ENCODE measurements at places on chromosomes 7 and 10.

DNA sequence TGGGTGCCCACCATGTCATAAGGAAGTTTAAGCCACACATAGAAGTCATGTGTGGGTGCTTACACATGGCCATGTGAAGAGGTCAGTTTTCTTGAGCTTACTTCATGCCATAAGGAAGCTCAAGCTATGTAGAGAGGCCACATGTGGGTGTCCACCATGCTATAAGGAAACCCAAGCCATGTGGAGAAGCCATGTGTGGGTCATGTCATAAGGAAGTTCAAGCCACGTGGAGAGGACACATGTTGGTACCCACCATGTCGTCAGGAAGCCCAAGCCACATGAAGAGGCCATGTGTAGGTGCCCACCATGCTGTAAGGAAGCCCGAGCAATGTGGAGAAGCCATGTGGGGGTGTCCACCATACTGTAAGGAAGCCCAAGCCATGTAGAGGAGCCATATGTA lies 1089.2 kb upstream of the AUTS2 start:
- DNase-seq, result no peak

DNA sequence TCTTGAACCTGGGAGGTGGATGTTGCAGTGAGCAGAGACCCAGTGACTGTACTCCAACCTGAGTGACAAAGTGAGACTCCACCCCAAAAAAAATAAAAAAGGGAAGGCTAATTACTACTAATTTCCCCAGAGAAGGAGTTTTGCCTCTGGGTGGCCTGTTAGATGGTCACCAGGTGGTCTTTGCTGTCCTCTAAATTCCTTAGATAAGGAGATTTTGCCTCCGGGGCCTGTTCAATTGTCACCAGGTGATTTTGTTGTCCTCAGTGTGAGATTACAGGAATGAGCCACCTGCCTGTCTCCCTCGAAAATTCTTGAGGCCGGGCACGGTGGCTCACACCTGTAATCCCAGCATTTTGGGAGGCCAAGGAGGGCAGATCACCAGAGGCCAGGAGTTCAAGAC lies 24.4 kb upstream of the ZMIZ2 start:
- DNase-seq, result no peak

- no peak for DNase-seq
These were observed 35.7 kb downstream of the CCDC7 start for GRCh38 chr10:32481606-32482005.

DNA sequence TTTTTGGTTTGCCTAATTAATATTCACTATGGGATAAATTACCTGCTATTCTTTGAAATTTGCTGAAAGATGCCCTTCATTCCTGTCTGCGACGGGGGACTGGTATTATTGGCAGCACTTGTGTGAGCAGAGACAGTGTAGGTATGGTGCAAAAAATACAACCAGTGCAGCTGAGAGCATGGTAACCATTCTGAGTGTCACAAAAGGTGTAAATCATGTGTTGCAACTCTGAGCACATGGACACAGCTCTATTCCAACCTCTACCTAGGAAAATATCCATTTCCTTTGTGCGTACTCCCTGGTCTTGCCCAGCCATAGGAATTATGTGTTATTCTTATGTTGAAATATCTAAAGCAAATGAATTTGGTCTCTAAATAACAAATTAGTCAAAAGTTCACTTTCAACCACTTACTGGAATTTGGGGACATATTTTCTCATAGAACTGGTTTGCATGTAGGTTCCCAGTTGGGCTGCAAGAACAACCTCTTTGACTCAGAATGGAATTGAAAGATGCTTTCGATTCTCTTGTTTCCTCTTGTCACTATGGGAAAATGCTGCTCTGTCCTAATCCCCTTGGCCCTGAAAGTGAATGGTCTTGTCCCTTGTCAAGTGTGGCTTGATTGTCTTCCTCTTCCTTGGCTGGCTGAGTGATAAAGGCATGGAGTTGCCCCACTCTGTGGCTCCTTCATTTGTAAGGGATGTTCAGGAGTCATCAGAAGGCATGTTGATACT lies 57.0 kb downstream of the CELF2 start:
- DNase-seq, result no peak

DNA sequence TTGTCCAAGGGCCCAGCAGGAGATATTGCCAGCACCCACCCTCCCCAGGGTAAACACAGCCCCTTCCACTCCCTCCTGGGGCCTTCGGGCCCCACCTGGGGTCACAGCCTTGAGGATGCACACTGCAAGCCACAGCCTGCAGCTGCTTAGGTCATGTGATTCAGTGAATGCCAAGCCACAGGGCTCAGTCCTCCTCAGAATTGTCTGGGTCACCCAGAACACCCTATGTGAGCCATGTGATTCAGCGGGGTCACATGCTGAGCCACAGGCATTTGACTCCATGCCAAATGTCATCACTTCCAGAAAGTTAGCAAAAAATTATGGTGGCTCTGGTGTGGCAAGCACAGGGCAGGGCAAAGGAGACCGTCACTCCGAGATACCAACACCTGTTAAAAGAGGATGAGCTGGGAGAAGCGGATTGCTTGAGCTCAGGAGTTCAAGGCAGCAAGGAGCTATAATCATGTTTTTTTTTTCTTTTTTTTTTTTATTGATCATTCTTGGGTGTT lies 17.2 kb upstream of the PSAP start:
- DNase-seq, result no peak

DNA sequence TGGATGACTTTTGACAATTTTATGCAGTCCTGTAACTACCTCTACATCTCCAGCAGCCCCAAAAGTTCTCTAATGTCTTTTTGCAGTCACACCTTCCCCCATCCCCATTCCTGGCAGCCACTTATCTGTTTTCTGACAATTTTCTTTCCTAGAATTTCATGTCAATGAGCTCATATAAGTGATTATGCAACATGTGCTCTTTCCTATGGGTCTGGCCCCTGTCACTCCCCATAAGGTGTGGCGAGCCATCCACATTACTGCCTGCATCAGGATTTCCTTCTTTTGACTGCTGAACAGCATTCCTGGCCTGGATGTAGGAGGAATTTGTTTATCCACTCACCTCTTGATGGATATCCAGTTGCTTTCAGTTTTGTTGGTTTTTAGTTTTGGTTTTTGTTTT lies 146.7 kb upstream of the MGMT start:
- no peak for DNase-seq

GRCh38 chr10:92418221-92418620 lies 127.3 kb downstream of the MARCHF5 start:
- no peak for DNase-seq

DNA sequence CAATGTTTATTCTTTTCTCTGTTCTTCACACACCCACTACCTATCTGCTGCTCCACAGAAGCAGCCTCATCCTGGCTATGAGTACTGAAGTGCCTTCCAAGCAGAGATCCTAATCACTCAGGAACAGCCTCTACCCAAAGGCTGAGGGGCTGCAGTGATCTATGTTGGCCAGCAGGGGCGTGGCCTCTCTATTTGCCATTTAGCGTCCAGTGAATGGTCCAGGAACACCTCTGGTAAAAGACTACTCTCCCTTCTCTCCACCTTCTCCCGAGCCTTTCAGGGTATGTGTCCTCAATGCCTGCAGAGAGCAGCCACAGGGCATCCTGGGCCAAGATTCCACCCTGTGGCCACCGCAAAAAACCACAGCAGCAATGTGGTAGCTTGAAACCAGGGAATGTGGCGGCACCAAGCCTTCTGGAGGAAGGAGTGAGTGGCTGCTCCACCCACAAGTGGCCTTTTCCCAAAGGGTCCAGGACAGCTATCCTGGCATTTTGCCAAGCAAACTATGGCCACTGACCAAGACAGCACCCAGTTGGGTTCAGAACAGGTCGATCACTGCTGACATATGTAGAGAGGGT lies 70.9 kb downstream of the SYPL1 start:
- DNase-seq, result no peak
